ENCODE measurements at places on chromosomes 1 and 21.

DNA sequence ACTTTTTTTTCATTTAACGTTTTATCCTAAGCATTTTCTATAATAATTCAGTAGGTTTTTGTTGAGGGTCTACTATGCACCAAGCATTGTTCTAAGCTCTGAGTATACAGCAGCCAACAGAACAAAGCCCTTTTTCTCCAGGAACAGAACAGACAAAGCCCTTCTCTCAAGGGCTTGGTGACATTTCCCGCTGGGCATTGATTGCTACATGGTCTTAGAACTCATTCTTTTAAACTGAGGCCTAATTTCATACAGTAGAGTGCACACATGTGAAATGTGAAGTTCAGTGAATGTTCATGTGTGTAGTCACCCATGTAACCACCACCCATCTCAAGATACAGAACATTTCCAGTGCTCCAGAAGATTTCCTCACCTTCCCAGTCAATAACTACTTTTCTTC is 15.2 kb upstream of the PDIK1L start:
- no peak for DNase-seq

DNA sequence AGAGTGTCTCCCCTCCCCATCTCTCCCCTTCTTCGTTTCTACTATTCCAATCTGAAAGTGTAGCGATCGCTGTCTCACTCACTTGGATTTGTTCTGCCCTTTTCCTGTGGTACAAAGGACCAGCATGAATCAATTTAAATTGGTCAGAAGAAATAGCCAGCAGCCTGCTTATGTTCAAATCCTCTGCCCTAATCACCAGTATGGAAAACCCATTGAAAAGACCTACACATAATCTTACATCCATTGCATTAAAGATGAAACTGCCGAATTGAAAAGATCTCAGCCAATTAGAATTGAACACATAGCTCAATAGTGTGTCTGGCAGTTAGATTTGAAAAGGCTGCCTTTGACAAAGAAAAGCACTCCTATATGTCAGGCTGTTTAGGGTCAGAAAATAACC is 122.6 kb downstream of the TNNI3K start:
- no peak for DNase-seq

GRCh38 chr1:20948101-20948500 is 161.0 kb upstream of the HP1BP3 start:
- DNase-seq, result no peak

GRCh38 chr21:33974513-33975468 is 59.2 kb upstream of the ATP5PO start:
- no peak for DNase-seq

DNA sequence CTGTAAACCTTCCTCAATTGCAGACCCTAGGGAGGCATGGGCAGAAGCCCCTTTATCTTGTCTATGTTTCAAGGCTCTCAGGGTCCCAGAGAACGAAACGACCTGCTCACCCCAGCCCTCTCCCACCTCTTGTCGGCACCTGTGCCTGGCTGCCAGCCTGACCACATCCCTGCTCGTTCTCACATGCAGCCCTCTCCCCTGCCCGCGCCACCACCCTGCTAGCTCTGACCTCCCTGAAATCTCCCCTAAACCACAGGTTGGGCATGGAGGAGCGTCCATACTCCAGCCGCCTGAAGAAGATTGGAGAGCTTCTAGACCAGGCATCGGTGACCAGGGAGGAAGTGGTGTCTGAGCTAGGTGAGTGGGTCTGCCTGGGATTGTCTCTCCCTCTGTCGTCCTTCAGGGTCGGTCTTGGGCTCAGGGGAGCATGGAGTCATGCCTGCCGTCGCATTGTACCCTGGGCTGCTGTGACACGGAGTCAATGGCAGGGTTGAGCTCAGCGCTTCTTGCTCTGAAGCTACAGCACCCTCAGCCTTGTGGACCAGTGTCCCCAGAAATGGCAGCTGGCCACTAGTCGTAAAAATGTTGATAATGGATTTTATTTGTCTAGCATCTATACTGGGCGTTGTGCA is 3.6 kb downstream of the ADPRS start:
- DNase-seq, result no peak

- DNase-seq, result peak; percentile 93
Observed at GRCh38 chr21:42097860-42098454, 26.8 kb downstream of the UMODL1 start.

- peak; percentile 60 for DNase-seq
Observed at GRCh38 chr1:227766015-227766634, 30.9 kb downstream of the SNAP47 start.

- peak; percentile 51 for DNase-seq
Observed at GRCh38 chr1:93576346-93576745, 105.3 kb downstream of the BCAR3 start.

GRCh38 chr1:15355968-15356625 is 53.6 kb upstream of the EFHD2 start:
- DNase-seq, result peak; percentile 77
